ENCODE measurements at places on chromosomes 16 and 17.

GRCh38 chr17:52178012-52178411, 19.5 kb upstream of the CA10 start:
- no peak overlapping the region for H3K27ac ChIP-seq
- H3K36me3 ChIP-seq, result no peaks in the 10 kb centered on the region
- DNase-seq, result no peak
- H3K4me3 ChIP-seq, result no peak overlapping the region
- H3K27me3 ChIP-seq, result peaks cover 8% of the 10 kb centered on the region

DNA sequence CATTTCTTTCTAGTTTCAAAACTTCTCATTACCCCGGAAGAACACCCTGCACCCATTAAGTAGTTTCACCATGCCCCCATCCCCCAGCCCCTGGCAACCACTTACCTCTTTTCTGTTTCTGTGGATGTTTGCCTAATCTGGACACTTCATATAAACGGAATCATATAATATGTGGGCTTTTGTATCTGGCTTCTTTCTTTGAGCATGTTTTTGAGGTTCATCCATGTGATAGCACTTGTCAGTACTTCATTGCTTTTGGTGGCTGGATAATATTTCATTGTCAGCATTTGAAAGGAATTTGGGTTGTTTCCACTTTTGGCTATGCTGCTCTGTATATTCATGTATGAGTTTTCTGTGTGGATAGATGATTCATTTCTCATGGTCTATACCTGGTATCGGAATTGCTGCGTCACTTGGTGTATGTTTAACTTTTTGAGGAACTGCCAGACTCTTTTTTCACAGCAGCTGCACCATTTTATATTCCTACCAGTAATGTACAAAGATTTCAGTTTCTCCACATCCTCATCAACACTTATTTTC, 30.0 kb upstream of the SLC5A10 start:
- H3K27me3 ChIP-seq, result no peaks in the 10 kb centered on the region
- H3K36me3 ChIP-seq, result peaks cover 15% of the 10 kb centered on the region
- peak overlapping the region; percentile 80 for H3K27ac ChIP-seq
- H3K4me3 ChIP-seq, result no peak overlapping the region
- DNase-seq, result no peak
- peaks cover 24% of the 10 kb centered on the region for H3K4me1 ChIP-seq

DNA sequence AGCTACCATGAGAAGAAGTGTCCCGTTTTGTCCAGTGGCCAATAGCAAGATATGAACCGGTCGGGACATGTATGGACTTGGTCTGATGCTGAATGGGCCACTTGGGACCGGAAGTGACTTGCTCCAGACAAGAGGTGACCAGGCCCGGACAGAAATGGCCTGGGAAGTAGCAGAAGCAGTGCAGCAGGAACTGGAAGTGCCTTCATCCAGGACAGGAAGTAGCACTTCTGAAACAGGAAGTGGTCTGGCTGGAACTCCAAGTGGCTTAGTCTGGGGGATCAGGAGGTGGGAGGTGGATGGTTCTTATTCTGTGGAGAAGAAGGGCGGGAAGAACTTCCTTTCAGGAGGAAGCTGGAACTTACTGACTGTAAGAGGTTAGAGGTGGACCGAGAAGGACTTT, 5.3 kb downstream of the EFNB3 start:
- H3K36me3 ChIP-seq, result no peaks in the 10 kb centered on the region
- no peak overlapping the region for H3K4me3 ChIP-seq
- H3K27ac ChIP-seq, result no peak overlapping the region
- peaks cover 12% of the 10 kb centered on the region for H3K4me1 ChIP-seq
- H3K27me3 ChIP-seq, result peaks cover 26% of the 10 kb centered on the region

- peaks cover 36% of the 10 kb centered on the region for H3K4me1 ChIP-seq
- peak overlapping the region; percentile 59 for H3K27ac ChIP-seq
- DNase-seq, result no peak
- no peaks in the 10 kb centered on the region for H3K27me3 ChIP-seq
Measured at GRCh38 chr17:80498242-80498919, 22.0 kb upstream of the NPTX1 start.

- H3K27ac ChIP-seq, result peak overlapping the region; percentile 83
- H3K36me3 ChIP-seq, result no peaks in the 10 kb centered on the region
- no peak for DNase-seq
- H3K27me3 ChIP-seq, result no peaks in the 10 kb centered on the region
Measured at GRCh38 chr16:66250686-66251431, 115.6 kb upstream of the CDH5 start.

DNA sequence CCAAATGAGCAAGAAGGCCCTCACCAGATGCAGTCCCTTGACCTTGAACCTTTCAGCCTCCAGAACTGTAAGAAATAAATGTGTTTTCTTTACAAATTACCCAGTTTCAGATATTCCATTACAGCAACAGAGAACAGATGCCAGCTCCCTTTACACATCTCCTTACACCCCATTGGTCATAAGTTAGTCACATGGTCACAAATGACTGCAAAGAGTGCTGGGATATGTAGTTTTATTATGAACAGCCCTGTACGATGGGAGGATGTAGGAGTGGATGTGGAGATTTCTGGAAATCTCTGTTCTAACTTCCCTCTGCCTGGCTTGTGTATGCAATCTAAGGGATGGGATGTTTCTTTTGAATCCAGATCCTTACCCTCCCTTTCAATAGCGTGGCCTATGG, 13.3 kb upstream of the RPL38 start:
- peaks cover 48% of the 10 kb centered on the region for H3K27me3 ChIP-seq
- no peak overlapping the region for H3K4me3 ChIP-seq

- H3K4me1 ChIP-seq, result peaks cover 11% of the 10 kb centered on the region
- H3K36me3 ChIP-seq, result peaks cover 4% of the 10 kb centered on the region
- H3K27me3 ChIP-seq, result no peaks in the 10 kb centered on the region
- H3K4me3 ChIP-seq, result no peak overlapping the region
- DNase-seq, result no peak
Measured at GRCh38 chr16:67702130-67702529, 17.0 kb downstream of the GFOD2 start.

DNA sequence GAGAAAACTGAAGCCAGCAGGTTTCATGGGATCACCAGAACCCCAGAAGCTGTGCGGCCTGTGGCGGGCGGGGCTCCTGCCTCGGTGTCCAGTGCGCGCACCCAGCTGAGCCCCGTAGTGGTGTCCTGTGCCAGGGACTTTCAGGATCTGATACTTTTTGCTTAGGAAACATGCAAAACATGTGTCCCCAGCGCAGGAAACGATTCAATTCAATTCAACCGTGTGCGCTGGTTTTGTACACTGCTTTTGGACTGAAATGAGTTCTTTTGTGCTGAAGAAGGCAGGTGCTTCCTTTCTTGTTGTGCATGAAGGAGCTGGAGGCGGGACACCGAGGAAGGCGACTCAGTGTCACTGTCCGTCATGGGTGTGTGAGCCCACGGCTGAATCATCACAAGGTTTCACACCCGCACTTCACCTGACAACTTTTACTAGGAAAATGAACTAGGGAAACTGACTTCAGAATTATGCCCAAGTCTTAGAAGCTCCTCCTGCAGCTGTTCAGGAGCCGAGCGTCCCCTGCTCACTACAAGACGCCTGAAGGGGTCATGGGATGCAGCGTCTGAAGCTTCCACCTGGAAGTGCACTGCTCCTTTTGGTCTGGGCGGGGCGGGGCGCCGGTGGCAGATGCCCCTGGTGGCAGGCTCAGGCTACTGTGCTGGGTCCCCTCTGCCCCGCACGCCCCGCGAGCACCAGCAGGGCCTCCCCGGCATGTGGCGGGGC, 31.4 kb upstream of the ZNF750 start:
- H3K27ac ChIP-seq, result no peak overlapping the region
- H3K36me3 ChIP-seq, result peaks cover 7% of the 10 kb centered on the region
- DNase-seq, result no peak
- H3K4me1 ChIP-seq, result peaks cover 15% of the 10 kb centered on the region

DNA sequence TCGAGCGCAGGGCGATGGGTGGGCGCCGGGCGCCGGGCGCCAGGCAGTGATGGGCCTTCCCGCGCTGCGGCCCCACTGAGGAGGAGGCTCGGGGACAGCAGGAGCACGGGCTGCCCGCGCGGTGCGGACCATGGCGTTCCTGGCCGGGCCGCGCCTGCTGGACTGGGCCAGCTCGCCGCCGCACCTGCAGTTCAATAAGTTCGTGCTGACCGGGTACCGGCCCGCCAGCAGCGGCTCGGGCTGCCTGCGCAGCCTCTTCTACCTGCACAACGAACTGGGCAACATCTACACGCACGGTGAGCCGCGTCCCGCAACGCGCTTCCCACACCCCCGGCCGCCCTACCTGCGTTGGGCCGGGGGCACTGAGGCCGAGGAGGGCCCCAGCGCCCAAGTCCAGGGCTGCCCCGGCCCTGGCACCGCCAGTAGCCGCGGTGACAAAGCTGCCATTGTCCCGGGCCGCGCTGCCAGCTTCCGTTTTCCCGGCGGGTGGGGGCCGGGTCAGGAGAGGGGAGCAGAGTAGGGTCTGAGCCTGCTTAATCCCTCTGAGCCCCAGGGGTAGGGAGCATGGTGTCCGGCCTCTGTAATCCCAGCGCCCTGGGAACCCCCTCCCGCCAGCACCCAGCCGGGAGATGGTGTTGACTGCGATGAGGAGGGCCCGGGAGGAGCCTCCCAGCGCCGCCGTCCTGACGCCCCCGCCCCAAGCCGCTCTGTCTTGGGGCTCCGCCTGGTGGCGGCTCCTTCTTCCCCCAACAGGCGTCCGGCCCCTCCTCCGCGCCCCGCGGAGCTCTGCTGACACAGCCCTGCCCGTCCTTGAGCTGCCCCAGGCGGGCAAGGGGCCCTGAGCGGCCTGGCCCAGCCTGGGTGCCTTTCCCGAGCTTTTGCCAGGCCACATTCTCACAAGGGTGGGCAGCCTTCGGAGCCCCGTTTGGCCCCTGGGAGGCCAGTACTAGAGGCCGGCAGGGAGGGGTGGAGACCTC, 685 bp downstream of the PAQR4 start:
- H3K36me3 ChIP-seq, result no peaks in the 10 kb centered on the region
- H3K27ac ChIP-seq, result no peak overlapping the region
- H3K4me1 ChIP-seq, result peaks cover 13% of the 10 kb centered on the region

- H3K27ac ChIP-seq, result peak overlapping the region; percentile 93
- peaks cover 4% of the 10 kb centered on the region for H3K36me3 ChIP-seq
- no peak for DNase-seq
- H3K4me1 ChIP-seq, result peaks cover 70% of the 10 kb centered on the region
- H3K27me3 ChIP-seq, result no peaks in the 10 kb centered on the region
- no peak overlapping the region for H3K4me3 ChIP-seq
Measured at GRCh38 chr16:15988268-15989013, 39.0 kb downstream of the ABCC1 start.

GRCh38 chr16:3363793-3364192, 8.1 kb downstream of the OR2C1 start:
- no peak overlapping the region for H3K4me3 ChIP-seq
- H3K36me3 ChIP-seq, result peaks cover 4% of the 10 kb centered on the region
- H3K27ac ChIP-seq, result no peak overlapping the region

DNA sequence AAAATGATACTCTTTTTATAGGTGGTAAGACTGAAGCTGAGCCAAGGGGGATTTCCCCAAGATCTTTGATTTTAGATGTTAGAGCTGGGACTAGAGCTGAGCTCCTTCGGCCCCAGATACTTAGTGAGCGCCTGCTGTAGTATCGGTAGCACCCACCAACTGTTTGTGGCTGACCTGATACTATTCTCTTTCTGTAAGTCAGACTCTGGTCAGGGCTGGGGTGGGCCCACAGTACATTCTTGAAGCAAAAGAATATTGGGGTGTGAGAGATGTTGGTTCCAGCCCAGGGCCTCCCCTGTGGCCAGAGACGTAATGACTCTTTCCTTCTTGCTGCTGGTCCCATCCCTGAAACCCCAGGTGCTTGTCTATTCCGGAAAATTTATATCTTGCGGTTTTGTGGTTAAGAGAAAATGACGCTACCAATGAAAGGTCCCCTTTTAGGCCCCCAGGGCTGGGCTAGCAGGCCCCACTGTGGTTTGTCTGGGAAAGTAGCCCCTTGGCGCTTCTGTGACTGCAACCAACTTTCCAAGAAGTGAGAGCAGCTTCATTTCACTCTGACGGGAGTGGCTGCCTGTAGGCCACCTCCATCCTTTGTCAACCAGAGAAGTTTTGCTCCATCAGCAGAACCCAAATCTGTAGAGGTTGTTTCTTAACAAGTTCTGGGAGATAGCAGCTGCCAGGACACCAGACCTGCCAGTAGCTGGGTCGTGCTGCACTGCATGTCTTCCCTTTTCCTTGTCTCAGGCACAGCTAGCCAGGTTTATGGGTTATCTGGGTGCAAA, 86.4 kb upstream of the LGALS9 start:
- H3K27me3 ChIP-seq, result no peaks in the 10 kb centered on the region
- H3K4me1 ChIP-seq, result peaks cover 68% of the 10 kb centered on the region
- no peak overlapping the region for H3K4me3 ChIP-seq
- H3K36me3 ChIP-seq, result no peaks in the 10 kb centered on the region
- no peak overlapping the region for H3K27ac ChIP-seq
- peak; percentile 32 for DNase-seq

GRCh38 chr17:79465011-79465680, 145.7 kb downstream of the RBFOX3 start:
- H3K4me3 ChIP-seq, result no peak overlapping the region
- H3K27me3 ChIP-seq, result peaks cover 10% of the 10 kb centered on the region
- peak overlapping the region; percentile 14 for H3K27ac ChIP-seq
- peaks cover 14% of the 10 kb centered on the region for H3K4me1 ChIP-seq

DNA sequence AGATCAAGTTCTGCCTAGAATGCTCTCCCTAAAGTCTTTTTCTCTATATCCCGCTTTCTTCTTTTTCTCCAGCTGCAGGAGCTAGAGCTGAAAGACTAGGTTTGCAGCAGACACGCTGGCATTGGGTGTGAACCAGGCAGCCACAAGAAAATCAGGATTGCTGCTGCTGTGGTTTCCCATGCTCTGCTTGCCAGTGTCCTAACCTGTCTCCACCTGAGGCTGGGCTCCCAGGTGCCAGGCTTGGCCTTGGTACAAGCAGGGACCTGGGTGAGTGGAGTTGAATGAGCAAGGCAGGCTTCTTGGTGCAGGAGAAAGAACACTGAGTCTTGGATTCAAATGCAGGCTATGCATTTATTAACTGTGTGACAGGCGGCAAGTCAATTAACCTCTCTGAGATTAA, 440.3 kb upstream of the MAF start:
- DNase-seq, result no peak
- no peak overlapping the region for H3K27ac ChIP-seq
- no peaks in the 10 kb centered on the region for H3K36me3 ChIP-seq
- H3K27me3 ChIP-seq, result peaks cover 12% of the 10 kb centered on the region
- no peaks in the 10 kb centered on the region for H3K4me1 ChIP-seq
- H3K4me3 ChIP-seq, result no peak overlapping the region

- no peak overlapping the region for H3K4me3 ChIP-seq
- peaks cover 11% of the 10 kb centered on the region for H3K36me3 ChIP-seq
- peaks cover 57% of the 10 kb centered on the region for H3K4me1 ChIP-seq
Measured at GRCh38 chr17:27562777-27563455, 68.1 kb upstream of the LGALS9 start.

- H3K27me3 ChIP-seq, result no peaks in the 10 kb centered on the region
- no peak within 1 kb of the TSS for H3K4me3 ChIP-seq
- DNase-seq, result no peak
- no peak within 1 kb of the TSS for H3K27ac ChIP-seq
- no peaks in the 10 kb centered on the region for H3K36me3 ChIP-seq
Measured at GRCh38 chr17:9825641-9826150, at the start of gene GLP2R. TSS of gene GLP2R (plus strand) at chr17:9825924. CDS start at chr17:9826064, 140 bp downstream.

Data from chondrocyte (in vitro differentiated cells).